H9 (cell line): ENCODE measurements at places on chromosomes 3 and 15. TPM values are rescaled to one million over a fixed set of nuclear protein-coding genes. Genes with fewer than 3 reads are reported as not detected.

IGSF11 gene
- total RNA-seq = 1.2 and 1.6 TPM in 2 replicates

GOLGA6D gene
- 0.35 and 0.37 TPM in 2 replicates for total RNA-seq

LHFPL4 gene
- total RNA-seq = 16.3 and 19.2 TPM in 2 replicates

TMEM212 gene
- total RNA-seq = not detected in 2 replicates
